Sigmoid colon (tissue), 7 donors: ENCODE measurements at places on chromosomes 6 and 20. TPM values are rescaled to one million over a fixed set of nuclear protein-coding genes. Genes with fewer than 3 reads are reported as not detected.

DNA sequence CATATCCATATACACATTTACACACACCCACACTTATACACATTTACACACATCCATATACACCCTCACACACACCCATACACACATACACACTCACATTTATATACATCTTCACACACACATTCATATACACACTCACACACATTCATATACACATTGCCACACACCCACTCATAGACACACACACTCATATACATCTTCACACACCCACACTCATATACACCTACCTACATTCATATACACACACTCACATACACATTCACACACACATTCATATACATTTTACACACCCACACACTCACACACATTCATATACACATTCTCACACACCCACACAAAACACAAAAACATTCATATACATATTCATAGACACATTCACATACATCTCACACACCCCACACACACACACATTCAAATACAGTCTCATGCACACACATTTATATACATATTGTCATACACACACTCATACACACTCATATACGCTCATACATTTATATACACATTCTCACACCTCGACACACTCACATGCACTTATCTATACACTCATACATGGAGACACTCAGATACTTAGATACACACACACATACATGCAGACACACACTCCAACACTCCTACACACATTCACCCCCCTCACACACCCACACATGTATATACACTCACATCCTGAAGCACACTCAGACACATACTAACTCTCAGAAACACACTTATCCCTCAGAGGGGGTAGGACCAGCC is 82.1 kb downstream of the MRPL14 start:
- no peak for DNase-seq
- H3K36me3 ChIP-seq, result no peaks in the 10 kb centered on the region
- H3K4me3 ChIP-seq, result no peak overlapping the region
- no peaks in the 10 kb centered on the region for H3K27me3 ChIP-seq
- peak overlapping the region; percentile 43 for H3K27ac ChIP-seq
- H3K4me1 ChIP-seq, result peaks cover 76% of the 10 kb centered on the region

- no peak for DNase-seq
- H3K27ac ChIP-seq, result peak overlapping the region; percentile 55
- H3K4me3 ChIP-seq, result no peak overlapping the region
- H3K27me3 ChIP-seq, result no peaks in the 10 kb centered on the region
- H3K4me1 ChIP-seq, result no peaks in the 10 kb centered on the region
These were observed 53.6 kb downstream of the CDC40 start for GRCh38 chr6:110233770-110234374.

Gene SMOC2
- 23.9 TPM for total RNA-seq

Gene RGS19
- 9.3 TPM for total RNA-seq

DNA sequence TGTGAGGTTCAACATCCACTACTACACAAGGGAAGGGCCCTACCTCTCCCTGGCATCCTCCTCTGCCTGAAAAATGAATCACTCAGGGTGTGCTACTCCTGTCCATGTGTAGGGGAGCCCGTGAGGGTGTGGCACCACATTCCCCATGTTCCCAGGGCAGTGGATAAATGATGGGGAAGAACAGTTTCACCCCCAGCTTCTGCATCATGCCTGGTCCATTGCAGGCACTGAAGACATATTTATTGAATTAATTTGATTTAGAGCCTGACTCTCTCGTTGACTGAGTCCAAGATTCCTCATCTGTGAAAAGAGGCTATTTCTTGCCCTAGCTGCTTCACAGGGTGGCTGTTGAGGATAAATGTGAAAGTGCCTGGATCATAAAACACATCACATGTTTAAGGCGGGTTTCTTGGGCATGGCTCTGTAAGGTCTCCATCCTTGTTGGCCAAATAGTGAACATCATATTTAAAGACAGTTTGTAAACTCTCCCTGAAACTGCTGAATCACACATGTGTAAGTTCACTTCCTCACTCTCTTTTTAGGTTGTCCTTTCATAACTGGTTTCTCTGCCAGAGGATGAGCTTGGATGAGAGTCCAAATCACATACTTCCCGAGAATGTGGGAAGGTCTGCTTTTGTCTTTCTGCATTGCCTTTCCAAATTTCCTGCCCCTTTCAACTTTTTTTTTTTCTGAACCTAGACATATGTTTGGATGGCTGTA is 79.7 kb upstream of the FYN start:
- H3K4me3 ChIP-seq, result no peak overlapping the region
- H3K27ac ChIP-seq, result no peak overlapping the region
- H3K4me1 ChIP-seq, result no peaks in the 10 kb centered on the region

- no peaks in the 10 kb centered on the region for H3K4me1 ChIP-seq
- no peaks in the 10 kb centered on the region for H3K36me3 ChIP-seq
- H3K27me3 ChIP-seq, result peaks cover 48% of the 10 kb centered on the region
- H3K4me3 ChIP-seq, result no peak overlapping the region
- no peak for DNase-seq
- H3K27ac ChIP-seq, result no peak overlapping the region
These were observed 3.5 kb upstream of the MAPK13 start for GRCh38 chr6:36126553-36127458.

DNA sequence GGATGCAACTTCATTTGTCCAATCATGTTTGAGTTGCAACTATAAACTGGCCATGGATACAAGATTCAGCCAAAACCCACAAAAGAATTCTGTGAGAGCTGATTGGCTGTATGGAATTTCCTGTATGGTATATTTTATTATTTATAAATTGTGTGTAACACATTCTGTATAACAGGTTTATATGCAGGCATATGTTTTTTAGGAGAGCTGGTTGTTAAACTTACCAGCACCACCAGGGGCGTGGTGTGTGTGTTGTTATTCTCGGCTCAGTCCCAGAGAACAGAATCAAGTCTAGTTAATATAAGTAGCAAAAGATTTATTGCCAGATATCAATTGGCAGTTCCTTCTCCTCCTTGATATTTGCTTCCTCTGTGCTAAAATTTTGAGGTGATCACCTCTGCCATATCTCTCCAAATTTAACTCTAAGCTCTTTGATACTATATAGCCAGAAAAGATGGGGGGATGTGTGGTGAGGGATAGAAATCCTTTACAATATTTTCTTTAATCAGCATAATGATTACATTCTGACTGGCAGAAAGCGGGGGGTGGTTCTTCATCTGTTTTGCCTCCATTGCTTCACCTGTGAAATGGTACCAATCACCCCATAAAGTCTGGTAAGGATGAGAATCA is 22.9 kb downstream of the CNBD2 start:
- no peaks in the 10 kb centered on the region for H3K27me3 ChIP-seq
- no peaks in the 10 kb centered on the region for H3K4me1 ChIP-seq
- no peaks in the 10 kb centered on the region for H3K36me3 ChIP-seq
- DNase-seq, result no peak
- H3K4me3 ChIP-seq, result no peak overlapping the region

DNA sequence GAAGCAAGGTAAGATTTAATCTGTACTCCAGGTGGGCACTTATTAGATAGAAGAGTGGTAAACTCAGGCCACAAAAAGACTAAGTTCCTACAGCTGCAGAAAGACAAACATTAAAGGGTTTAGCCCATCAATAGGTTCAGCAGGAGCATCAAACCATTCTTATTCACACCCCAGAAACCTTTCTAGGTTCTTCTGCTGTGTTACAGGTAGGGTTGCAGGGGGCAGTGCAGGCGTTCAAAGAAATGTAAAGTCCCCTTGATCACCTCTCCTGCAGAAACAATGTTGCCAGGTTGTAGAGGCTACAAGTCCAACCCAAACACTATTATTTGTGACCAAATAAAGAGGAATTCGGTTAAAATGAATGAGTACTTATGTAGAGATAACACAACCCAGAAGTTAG is 31.8 kb downstream of the PHACTR1 start:
- DNase-seq, result no peak
- H3K36me3 ChIP-seq, result no peaks in the 10 kb centered on the region
- no peaks in the 10 kb centered on the region for H3K4me1 ChIP-seq
- no peak overlapping the region for H3K27ac ChIP-seq
- peaks cover 49% of the 10 kb centered on the region for H3K27me3 ChIP-seq

Gene NRSN2
- total RNA-seq, result 34.3 TPM

Gene SMIM8
- total RNA-seq, result 11.1 TPM

DNA sequence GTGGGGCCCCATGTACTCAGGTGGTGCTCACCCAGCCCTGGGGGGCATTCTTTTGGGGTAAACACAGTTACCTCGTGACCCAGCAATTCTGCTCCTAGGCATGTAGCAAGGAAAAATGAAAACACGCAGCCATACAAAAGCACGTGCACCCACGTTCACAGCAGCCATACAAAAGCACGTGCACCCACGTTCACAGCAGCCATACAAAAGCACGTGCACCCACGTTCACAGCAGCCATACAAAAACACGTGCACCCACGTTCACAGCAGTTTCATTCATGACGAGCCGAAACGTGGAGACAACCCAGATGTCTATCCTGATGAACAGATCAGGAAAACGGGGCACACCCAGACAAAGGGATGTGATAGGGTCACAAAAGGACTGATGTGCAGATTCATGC is 57.1 kb downstream of the YTHDF1 start:
- H3K27me3 ChIP-seq, result no peaks in the 10 kb centered on the region
- no peaks in the 10 kb centered on the region for H3K4me1 ChIP-seq
- no peaks in the 10 kb centered on the region for H3K36me3 ChIP-seq
- DNase-seq, result no peak
- no peak overlapping the region for H3K4me3 ChIP-seq
- H3K27ac ChIP-seq, result no peak overlapping the region

DNA sequence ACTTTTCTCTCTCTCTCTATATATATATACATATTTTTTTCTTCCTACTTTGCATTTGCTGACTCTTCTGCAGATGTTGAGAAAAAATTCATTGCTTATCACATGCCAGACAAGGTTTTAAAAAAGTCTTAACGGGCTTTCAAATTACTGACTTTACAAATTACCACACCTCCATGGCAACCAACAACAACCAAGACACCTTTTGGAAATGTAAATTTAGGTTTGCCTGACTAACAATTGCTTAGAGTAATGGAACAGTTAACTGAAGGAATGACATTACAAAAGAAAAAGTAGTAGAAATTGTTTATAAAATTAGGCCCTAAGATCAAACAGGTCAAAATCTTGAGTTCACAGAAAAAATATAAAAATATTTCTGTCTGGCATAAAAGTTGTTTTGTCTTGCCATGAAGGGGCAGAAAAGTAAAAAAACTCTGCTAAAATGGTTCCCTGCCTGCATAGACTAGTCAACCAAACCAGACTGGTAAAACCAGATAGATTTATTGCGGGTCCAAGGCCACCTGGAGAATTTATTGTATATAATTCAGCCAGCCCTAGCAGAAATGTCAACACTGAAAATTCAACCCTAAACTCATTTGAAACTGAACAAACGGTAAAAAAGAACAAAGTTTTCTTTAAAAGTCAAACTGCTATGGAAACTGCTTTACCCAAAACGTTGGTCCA is 92.8 kb upstream of the FRMD1 start:
- no peaks in the 10 kb centered on the region for H3K27me3 ChIP-seq
- no peaks in the 10 kb centered on the region for H3K4me1 ChIP-seq
- no peak for DNase-seq
- no peaks in the 10 kb centered on the region for H3K36me3 ChIP-seq
- H3K27ac ChIP-seq, result no peak overlapping the region

Gene DNMT3B
- total RNA-seq, result 0.54 TPM

- DNase-seq, result peak; percentile 54
- H3K27ac ChIP-seq, result no peak overlapping the region
- no peak overlapping the region for H3K4me3 ChIP-seq
- H3K27me3 ChIP-seq, result no peaks in the 10 kb centered on the region
- no peaks in the 10 kb centered on the region for H3K36me3 ChIP-seq
These were observed 62.1 kb upstream of the APCDD1L start for GRCh38 chr20:58577139-58577806.

Gene TMEM200A
- total RNA-seq, result 0.95 TPM

Gene FAM162B
- total RNA-seq, result 3.2 TPM

Gene HLA-DRB1
- total RNA-seq, result 24.0 TPM

DNA sequence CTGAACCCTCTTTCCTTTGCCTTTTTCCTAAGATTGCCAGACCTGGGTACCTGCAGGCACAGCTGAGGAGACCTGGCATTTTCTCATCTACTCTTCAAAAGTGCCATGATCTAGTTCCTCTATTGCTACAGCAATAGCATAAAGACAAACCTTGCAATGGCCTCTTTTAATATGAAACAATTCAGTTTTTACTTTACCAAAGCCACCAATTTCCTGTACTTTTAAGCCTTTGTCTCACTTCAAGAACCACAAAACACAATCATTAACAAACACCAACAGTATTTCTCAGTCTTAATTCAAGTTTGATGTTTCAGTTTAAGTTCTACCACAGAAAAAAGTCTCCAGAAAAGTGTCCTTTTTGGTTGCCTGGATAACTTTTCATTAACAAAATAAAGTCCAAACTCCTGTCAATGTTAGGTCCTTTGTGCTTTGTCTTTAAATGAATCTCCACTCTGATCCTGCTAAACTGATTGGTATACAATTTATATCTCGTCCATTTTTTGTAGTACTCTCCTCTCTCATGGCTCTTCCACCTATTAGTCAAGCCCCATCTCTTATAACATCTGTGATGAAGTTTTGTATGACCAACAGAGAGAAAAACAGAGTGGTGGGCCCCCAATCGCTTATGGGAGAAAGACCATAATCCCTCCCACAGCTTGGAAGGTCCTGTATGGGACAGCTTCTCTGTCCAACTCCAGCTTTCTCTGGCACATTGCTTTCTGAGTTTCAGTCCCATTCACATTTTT is 50.5 kb upstream of the THEMIS start:
- no peaks in the 10 kb centered on the region for H3K27me3 ChIP-seq
- H3K4me3 ChIP-seq, result no peak overlapping the region
- no peak for DNase-seq
- no peak overlapping the region for H3K27ac ChIP-seq

Gene ACSS2
- total RNA-seq, result 34.2 TPM

Gene CCDC170
- 0.71 TPM for total RNA-seq

Gene LY86
- total RNA-seq, result 2.7 TPM

DNA sequence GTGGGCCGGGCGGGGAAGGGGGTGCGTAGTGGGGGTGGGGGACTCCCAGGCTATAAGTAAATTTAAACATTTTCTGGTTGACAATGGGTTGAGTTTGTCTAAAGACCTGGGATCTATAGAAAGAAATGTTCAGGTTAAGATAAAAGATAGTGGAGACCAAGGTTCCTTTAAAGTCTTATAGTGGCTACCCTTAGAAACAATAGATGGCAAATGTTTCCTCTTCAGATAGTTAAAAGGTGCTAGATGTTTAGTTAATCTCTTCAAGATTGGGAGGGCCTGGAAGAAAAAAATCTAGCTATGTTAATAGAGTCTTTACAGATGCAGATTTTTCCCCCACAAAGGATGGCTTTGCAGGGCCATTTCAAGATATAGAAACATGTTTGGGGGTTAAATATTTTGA is 446.4 kb upstream of the FKBP1C start:
- H3K36me3 ChIP-seq, result no peaks in the 10 kb centered on the region
- no peak overlapping the region for H3K27ac ChIP-seq
- H3K4me1 ChIP-seq, result no peaks in the 10 kb centered on the region
- DNase-seq, result no peak

GRCh38 chr6:1153696-1154245 is 158.1 kb upstream of the FOXQ1 start:
- no peak overlapping the region for H3K4me3 ChIP-seq
- DNase-seq, result no peak
- no peaks in the 10 kb centered on the region for H3K27me3 ChIP-seq
- H3K4me1 ChIP-seq, result no peaks in the 10 kb centered on the region
